CD4-positive, alpha-beta T cell treated with Interferon gamma for 1 hour (primary cell): ENCODE measurements at places on chromosomes 12 and 14.

- DNase-seq: no peak
Observed at GRCh38 chr14:22824711-22825359, 4.9 kb upstream of the MRPL52 start.

DNA sequence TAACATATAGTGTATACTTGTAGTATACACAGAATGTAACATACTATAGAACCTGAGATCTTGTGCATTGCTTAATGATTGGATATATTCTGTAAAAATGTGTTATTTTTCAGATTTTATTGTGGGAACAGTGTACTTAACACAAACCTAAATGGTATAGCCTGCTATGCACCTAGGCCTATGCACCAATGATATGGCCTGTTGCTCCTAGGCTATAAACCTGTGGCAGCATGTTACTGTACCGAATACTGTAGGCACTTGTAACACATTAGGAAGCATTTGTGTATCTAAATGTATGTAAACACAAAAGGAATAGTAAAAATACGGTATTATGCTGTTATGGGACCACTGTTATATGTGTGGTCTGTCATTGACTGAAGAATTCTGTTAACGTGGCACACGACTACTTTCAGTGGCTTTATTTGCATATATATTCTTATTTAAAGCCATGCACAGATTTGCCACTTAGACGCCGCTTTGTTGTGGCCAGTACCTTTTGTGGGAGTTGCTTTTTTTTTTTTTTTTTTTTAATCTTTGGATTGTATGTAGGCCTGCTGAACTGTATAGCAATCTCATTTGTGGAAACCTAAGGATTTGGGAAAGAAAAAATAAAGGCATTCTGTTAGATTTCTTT lies 7.4 kb downstream of the PAPOLA start:
- no peak for DNase-seq

DNA sequence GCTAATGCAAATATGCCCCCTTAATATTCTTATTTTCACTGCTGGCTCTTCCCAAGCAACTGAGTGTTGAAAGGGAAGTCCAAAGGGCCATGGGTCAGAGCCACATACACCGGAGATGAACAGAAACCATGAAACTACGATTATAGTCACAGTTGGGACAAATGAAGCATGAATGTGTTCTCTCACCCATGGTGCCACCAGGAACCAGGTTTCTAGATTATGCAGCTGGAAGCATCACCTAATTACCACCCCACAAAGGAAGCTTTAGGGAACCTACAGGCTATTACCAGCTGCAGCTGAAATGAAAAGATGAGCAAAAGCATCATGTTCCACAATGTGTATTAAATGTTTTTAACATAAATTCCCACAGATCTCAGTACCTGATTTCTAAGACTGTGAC lies 15.4 kb downstream of the TMTC1 start:
- DNase-seq: no peak

DNA sequence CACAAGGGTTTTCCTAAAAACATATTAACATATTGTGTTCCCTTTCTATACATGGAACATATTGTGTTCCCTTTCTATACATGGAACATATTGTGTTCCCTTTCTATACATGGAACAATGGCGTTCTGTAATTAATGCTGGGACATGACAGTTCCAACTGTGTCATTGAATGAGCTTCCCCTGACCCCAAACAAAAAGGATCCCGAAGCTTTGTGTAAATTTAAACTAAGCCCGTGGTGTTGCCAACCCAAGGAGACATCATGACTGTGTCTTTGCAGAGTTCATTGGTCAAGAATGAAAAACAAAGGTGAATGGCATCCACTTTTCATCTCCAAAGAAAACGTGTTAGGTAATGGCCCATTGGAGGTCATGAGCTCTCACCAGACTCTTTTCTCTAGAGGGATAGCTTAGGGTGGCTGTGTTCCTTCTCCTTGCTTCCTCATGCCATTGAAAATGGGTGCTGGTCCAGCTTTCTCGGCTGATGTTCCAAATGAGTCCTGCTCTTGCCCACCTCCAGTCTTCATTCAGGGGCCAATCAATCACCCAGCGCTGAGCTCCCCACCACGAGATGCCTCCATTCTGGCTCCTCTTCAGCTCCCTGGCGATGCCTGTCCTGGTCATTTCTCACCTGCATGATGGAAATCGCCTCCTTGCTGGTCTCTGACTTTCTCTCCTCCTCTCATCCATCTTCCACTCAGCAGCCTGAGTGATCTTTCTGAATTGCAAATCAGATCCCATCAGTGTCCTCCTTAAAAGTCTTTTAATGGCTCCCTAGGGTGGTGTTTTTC lies 156.1 kb downstream of the VRK1 start:
- DNase-seq: no peak

- DNase-seq: no peak
Observed at GRCh38 chr14:55834390-55834789, 254.4 kb downstream of the KTN1 start.

GRCh38 chr12:25491396-25492325 lies 61.4 kb downstream of the LMNTD1 start:
- no peak for DNase-seq

DNA sequence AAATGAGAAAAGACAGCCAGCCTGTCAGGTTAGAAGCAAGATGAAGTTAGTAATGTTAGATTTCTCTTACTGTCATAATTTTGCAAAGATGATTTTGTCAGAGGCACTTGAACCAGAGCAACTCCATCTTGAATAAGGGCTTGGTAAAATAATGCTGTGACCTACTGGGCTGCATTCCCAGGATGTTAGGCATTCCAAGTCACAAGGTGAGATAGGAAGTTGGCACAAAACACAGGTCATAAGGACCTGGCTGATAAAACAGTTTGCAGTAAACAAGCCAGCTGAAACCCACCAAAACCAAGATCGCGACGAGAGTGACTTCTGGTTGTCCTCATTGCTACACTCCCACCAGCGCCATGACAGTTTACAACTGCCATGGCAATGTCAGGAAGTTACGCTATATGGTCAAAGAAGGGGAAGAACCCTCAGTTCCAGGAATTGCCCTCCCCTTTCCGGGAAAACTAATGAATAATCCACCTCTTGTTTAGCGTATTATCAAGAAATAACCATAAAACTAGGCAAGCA lies 1313.5 kb upstream of the TMEM132C start:
- DNase-seq: no peak

DNA sequence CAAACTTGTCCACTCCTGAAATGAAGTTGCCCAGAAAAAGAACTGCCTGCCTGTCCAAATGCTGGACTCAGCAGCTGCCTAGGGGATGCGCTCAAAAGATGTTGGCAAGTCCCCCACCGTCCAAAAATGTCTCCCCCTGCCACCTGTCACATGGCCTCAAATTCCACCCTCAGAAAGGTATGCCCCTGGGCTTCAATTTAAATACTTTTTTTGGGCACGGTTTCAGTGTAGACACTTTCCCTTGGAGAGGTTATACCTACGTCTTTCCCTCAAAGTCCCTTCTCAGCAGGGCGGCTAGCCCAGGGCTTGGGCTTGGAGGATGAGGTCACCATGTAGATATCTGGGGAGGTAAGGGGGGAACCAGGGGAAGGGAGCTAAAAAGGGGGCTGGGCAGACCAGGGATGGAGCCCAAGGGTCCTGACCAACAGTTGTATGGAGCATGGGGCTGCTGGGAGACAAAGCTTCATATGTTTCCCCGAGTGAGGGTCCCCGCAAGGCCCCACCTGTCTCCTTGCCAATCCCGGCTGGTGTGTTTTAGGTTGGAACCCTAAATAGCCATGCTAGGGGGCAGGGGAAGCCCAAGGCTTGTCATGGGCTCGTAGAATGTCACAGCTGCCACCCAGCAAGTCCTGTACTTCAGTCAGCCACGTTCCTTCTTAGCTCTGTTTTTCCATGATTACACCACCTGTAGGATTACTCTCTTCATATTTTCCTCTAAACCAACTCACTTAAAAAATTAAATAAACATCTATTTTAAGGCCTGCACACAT lies 131.2 kb upstream of the TBX3 start:
- no peak for DNase-seq

GRCh38 chr12:117662220-117662619 lies 300.8 kb upstream of the NOS1 start:
- no peak for DNase-seq

- no peak for DNase-seq
Observed at GRCh38 chr14:70416338-70416724, 559 bp downstream of the SYNJ2BP start.

DNA sequence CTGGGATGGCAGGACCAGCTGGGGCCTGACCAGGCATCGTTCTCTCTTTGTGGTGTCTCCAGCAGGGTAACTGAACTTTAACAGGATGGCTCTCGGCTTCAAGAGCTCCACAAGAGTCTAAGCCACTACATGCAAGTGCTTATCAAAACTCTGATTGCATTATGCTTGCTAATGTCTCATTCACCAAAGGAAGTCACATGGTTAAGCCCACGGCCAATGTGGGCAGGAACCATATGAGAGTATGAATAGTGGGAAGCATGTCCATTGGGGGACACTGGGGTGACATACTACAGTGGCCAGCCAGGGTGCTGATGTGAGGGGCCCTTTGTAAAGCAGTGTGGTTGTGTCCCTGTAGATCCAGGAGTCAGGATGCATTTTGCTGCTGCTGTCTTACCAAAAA lies 35.0 kb upstream of the KCNA5 start:
- DNase-seq: no peak

- DNase-seq: no peak
Observed at GRCh38 chr12:25187781-25188180, 7.2 kb downstream of the DNAI7 start.

DNA sequence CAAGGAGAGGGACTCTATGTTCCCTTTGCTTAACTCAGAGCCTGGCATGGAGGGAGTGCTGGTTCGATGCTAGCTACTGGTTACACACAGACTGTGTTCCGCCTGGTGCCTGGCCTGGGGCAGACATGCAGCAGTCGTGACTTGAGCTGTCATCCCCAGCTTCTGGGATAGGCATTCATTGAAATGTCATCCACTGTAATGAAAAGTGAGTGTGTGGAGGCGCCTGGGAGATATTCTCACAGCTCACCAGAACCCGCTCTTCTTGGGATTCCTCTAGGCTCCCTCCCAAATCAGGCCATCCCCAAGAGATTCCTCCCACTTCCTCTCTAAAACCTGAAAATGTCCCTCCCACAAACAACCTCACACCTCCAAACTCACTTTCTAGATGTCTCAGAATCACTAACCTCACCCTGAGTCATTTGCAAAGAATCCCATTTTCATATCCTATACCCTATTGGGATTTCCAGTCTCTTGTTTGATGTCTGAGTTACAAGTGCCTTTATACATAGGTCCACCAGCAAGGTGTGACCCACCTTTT lies 82.8 kb downstream of the CRACR2A start:
- no peak for DNase-seq

GRCh38 chr12:100913872-100914592 lies 119.5 kb downstream of the ANO4 start:
- DNase-seq: no peak

DNA sequence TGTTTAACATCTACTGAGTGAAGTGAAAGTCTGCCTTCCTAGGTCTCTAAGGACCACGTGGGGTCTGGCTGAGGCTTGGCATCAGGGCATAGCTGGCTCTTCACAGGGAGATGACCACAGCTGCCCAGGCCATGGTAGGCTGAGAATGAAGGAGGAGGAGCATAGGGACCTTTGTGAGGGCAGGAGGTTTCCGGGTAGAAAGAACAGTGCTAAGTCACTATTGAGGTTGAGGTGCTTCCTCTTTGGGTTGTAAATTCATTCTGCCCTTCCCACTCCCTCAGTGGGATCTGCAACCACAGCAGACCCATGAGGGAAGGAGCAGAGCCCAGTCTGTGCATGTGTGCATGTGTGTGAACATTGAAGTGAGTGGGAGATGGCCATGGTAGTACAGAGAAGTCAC lies 909.6 kb downstream of the VRK1 start:
- DNase-seq: no peak

DNA sequence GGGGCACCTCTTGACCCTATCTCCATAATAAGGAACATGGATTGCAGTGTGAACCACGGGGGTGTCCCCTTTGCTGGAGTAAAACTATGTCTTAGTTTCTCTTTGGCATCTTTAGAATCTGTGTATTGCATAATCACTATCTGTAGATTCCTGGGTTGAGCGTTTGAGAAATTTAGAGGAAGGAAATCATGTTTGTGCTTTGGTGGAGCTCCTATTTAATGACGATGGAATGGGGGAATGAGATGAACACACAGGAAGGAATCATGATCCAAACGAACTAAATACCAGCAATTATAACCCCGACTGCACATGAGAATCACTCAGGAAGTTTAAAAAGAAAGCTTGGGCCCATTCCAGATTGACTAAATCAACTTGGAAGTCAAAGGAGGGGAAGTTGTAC lies 1.3 kb upstream of the MYG1 start:
- DNase-seq: no peak

GRCh38 chr12:1544996-1545700 lies 49.2 kb downstream of the FBXL14 start:
- DNase-seq: no peak

- no peak for DNase-seq
Observed at GRCh38 chr14:64953661-64954060, 11.1 kb upstream of the GPX2 start.

DNA sequence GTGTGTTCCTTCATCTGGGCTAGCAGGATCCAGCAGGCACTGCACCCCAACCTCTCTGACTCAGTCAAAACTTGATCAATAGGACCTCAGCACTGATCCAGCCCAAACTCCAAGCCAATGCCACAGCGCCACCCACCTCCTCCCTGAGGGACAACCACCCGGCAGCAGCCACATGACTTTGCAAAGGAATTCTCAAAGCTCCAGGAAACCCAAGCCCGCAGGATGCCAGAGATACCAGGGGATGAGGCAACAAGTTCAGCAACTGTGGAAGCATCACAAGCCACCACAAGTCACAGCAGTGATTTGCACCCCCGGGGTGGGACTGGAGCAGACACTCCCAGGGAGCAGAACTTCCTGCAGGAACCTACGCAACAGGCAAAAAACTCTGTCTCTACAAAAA lies 37.3 kb downstream of the ACTN1 start:
- no peak for DNase-seq

DNA sequence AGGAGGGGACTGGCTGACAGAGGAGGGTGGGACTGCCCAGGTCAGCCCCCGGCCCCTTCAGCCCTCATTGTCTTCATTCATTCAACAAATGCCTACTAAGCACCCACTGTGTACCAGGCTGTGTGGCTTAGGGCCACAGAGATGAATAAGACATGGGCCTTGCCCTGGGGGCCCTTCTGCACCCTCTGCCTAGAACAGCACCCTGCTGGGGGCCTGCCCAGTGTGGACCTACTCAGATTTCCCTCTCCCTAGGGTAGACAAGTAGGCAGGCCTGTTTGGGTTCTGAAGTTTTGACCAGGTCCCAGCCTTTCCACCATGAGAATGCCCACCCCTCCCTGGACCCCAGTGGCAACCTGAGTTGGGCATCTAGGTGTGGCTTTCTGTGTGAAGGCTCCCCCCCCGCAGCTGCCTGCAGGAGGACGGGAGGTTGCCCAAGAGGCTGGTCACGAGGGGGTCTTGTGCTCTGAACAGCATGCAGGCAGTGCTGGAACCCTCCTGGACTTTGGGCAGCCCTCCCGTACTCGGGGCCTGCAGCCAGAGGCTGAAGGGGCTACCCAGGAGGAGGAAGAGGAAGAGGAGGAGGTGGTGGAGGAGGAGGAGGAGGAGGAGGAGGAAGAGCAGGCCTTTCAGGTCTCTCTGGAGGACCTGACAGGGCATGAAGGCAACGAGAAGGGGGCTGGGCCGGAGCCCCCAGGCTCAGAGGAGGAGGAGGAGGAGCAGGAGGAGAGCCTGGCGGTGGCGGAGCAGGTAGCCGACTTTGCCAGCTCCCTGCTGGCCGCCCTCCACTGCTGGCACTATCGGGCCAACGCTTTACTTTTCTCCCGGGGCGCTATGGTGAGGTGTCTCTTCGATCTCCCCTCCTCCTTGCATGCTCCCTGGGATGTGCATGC lies 33.4 kb downstream of the PLEKHG3 start:
- DNase-seq: no peak

- no peak for DNase-seq
Observed at GRCh38 chr14:86420131-86420530, 890.2 kb downstream of the FLRT2 start.

- no peak for DNase-seq
Observed at GRCh38 chr14:40269436-40269835, 837.2 kb upstream of the FBXO33 start.
